NCI-H2107 (cell line): ENCODE measurements at places on chromosomes 5 and 9.

GRCh38 chr5:124537107-124537506, 209.3 kb downstream of the ZNF608 start:
- DNase-seq = no peak

DNA sequence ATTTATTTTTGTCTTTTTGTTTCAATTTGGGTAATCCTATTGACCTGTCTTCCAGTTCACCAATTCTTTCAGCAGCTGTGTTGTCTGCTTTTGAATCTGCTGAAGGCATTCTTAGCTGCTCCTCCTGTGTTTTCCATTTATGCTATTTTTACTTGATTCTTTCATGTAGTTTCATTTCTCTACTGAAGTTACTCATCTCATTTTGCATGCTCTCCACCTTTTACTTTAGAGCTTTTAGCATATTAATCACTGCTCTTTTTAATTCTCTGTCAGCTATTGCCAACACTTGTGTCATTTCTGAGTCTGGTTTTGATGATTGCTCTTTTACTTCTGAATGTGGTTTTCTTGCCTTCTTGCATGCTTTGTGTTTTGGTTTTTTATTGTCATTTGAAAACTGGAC, 496.0 kb upstream of the CLINT1 start:
- DNase-seq = no peak

DNA sequence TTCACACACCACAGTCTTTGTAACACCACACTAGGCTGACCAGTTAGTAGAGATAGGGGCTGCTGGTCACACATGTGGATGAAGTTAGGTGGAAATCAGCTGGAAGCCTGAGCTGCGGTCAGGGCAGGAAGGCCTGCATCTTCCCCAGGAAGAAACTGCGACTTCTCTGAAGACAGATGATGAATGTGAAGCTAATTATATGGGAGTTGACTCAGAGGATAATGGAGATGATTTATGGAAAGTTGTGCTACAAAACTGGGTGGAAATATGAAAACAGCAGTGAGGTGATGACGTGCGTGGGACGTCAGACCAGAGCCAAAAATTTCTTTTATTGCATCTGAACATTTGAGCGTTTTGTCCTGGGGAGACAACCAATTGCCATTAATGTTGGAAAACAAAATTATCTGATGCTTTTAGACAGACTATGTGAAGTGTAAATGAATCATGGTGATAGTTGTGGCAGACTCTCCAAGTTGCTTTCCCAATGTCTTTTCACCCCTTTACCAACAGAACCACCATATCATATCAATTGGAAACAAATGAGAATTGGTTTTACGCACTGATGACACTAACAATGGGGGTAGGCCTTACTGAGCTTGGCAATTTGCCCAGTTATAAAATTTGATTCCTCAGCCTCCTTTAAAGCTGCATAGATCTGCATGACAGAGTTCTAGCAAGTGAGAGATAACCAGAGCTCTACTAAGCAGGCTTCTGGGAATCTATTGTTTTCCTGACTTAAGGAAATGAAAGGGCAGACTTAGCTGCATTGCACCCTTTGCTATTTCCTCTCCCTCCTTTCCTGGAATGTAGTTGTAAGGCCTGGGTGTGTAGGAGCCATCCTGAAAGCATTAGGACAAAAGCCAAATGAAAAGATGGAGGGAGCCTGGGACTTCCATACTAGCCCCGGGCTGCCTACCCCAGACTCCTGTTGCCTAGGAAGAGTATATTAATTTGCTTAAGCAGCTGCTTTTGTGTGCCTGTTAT, 84.0 kb downstream of the RAB3C start:
- DNase-seq = no peak

GRCh38 chr5:168176251-168176650, 115.2 kb upstream of the WWC1 start:
- DNase-seq = no peak

DNA sequence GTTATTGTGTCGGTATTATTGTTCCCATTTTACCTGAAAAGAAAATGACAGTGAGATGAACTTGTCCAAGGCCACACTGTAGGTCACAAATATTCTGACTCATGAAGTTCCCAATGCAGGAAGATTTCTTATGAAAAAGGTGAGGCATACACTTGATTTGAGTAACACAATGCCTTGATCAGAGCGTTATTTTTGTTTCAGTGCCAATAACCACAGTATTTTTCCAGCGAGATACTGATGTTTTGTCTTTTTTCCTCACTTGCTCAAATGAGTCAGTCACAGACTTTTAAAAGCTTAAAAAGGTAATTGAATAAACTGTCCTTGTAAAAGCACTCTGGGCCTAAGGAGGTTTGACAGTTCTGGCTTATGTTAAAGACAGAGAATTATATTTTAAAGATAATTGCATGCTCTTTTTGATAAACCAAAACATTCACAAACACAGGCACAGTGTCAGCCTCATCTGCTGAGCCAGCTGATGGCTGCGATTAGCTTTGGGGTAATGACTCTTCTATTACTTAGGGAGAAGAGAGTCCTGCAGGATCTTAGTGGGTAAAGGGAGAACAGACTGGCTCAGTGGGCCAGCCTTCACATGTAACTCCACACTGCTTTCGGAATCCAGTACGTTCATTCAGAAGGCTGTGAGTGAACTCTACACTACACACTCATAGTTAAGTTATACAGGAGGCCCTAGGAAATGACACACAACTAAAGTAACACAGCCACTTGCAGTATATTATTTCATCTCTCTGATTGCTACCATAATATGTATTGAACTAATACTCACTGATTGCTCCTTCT, 165.5 kb upstream of the CD180 start:
- no peak for DNase-seq

GRCh38 chr5:175215906-175216305, 228.1 kb downstream of the DRD1 start:
- DNase-seq = no peak

- DNase-seq = no peak
These were observed 32.4 kb downstream of the TLE1 start for GRCh38 chr9:81656871-81657337.

- no peak for DNase-seq
These were observed 316.5 kb downstream of the ASTN2 start for GRCh38 chr9:117098331-117098730.
